ENCODE measurements at places on chromosomes 3 and 15.

DNA sequence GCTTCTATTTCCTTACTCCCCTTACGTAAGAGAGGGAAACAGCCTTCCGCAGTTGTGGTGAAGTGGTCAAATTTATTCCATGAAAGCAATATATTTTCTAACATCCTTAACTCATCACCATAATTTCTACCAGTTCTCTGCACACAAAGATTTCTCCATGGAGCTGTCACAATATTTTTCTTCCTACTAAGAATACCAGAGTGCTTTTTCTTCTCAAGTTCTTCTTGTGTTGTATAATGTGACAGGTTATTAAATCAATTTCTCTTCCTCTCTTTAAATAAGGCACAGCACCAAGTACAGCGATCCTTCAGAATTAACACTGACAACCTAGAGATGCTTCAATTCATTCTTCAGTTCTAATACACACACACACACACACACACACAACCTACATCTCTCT lies 153.0 kb downstream of the CPNE4 start:
- no peak for DNase-seq

DNA sequence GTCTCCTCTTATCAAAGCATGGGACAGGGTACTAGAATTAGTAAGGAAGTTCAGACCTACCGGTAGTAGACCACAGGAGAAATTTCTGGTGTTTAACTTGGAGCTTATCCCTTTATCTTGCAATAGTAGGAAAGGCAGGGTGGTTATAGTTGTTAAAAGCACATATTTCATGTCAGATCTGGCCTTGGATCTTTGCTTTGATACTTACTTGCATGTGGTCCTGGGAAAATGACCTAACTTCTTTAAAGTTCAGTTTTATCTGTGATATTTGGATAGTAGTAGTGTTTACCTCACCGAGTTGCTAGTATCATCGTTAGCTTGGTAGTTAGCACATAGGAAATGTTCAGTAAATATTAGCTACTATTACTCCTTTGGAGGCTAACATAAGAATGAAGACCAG lies 15.4 kb downstream of the EXOG start:
- no peak for DNase-seq

- DNase-seq: no peak
These were observed 184.5 kb downstream of the USP13 start for GRCh38 chr3:179837374-179837773.

DNA sequence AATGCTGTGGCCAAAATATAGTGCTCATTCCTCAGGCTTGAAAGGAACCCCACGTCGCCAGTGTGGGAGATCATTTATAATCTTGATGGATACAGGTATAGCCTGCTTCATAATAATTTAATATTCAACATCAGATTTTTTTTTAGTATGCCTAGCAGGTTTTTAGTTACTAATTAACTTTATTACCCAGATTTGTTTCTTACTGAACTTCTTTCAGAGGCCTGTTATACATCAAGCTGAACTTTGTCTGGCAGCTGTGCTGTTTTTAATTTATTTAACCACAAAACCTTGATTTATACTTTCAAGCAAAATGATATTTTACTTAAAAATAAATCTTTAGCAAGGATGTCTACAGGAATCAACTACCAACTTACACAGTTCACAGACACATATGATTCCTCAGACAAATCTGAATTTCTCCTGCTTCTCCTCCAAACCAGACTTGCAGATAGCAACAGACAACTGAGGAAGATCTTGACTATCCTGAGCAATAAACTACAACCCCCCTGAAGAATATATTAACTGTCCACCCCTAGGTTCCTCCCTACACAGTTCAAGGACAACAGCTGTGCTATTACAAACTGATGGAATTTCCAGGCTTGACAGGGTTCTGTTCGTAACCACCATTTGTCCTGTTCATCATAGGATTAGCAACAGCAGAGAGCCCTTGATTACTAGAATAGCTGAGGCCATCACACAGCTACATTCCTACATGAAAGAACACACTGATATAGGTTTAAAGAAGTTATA lies 610 bp downstream of the MAP4 start:
- DNase-seq: no peak

- DNase-seq: peak; percentile 27
These were observed 1.8 kb downstream of the HES1 start for GRCh38 chr3:194137506-194138474.

DNA sequence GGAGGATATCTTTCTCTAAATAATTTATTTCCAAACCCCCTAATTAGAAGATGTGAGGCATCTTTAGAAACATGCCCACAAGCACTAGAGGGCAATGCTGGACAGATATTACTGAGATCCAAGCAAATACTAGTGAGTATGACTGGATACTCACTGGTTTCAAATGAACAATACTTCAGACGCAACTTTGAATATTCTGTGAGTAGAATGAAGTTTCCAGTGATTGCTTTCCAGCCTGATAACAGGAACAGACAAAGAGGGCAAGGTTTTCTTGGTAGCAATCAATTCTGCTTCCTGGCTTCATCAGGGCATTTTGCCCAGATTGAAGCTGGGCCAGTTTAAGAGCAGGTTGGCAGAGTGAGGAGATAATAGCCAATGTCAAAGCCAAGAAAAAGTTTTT lies 442.6 kb upstream of the PDZRN3 start:
- no peak for DNase-seq

GRCh38 chr3:38636881-38637280 lies 12.6 kb downstream of the SCN5A start:
- no peak for DNase-seq

- no peak for DNase-seq
These were observed 58.0 kb downstream of the ABTB1 start for GRCh38 chr3:127730666-127731295.

GRCh38 chr15:58923696-58924300 lies 9.7 kb downstream of the SLTM start:
- no peak for DNase-seq

DNA sequence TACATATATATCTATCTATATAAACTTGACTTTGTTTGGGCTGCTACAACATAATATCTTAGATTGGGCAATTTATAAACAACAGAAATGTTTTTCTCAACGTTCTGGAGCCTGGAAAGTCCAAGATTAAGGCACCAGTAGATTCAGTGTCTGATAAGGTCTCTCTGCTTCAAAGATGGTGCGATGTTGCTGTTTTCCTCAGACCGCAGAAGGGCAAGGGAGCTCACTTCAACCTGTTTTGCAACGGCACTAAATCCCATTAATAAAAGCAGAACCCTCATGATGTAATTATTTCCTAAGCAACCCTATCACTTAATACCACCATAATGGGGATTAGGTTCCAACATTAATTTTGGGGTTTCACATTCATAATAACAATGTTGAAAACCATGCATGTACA lies 1134.8 kb downstream of the NSUN3 start:
- no peak for DNase-seq

GRCh38 chr15:93428150-93428549 lies 339.1 kb upstream of the RGMA start:
- DNase-seq: no peak

DNA sequence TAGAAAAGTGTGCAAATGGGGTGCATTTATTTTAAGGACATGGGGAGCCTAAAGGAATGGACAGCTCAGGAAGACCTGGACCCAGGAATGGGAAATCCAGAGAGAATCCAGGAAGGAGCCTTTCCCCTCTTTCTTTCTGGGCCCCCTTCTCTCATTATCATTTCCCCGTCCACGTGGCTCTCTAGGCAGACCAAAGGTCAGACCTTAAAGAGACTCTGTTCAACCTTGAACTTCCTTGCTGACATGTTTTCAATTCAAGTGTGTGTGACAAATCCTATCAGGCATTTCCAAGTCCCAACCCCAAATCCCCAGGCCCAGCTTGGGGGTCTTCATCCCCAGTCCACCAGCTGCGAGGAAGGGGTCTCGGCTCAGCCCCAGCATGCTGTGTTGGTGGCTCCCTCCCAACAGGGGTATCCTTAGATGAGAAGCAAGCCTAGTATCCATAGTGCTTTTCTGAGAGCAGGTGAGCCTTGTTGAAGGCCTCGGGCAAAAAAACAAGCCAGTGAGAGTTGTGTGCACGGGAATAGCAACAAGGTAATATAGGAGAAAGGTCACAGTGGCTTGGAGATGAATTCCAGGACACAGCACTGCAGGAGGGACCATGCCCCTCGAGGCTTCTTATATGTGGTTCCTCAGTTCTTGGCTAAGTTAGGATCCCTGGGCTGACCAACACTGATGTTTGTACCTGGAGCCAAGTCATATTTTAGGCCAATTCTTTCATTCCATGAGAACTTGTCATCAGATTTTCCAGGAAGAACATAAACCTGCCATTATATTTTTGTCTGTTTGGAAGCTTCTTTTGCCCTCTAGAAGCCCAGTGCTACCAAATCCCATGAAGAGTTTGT lies 130.0 kb downstream of the ASB7 start:
- DNase-seq: no peak

GRCh38 chr15:85527895-85528294 lies 147.5 kb downstream of the AKAP13 start:
- no peak for DNase-seq

DNA sequence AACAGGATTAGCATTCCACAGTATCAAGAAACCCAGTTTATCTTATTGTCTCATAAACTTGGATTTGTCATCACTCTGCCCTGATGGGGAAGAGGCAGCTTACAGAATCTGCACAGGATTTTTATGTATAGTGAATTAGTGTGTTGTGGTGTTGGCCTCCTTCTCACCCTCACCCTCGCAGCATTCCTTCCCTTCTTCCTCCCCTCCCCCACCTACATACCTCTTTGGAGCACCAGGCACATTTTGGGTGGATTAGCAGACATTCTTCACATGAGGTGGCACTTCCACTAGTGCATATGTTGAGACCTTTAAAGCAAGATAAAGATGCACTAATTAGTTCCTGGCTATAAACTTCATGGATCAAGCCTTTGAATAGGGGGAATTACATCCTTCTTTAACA lies 13.9 kb downstream of the ITGB5 start:
- DNase-seq: no peak

DNA sequence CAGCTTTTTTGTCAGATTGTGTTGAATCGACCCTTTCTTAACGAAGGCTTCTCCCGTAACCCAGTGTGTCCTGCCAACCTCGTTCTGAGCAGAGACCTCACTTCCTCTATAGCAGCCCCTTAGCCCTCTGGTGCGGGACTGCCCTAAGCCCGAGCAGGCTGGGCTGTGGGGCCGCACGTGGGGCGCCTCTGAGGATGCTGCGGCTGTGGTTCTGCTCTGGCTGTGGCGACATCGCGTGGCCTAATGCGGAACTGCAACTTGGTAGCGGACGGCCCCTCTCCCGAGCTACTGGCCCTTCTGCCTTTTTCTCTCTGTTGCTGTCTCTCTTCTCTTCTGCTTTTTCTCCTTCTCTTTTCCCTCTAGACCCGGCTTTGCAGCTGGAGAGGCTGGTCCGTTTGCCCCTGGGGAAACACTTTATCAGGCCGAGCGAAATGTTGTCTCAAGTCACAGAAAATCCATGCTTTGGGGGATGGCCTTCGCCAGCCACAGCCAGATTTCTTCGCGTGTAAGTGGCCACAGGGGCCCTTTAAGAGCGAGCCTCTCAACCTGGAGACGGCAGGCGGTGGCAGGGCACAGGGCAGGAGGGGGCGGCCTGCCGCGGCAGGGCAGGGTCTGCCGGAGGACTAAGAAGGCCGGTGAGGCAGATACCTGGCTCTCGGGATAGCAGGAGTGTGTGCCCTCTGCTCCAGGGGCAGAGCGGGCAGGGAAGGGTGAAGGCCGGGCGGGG lies 19.4 kb upstream of the KIF23 start:
- DNase-seq: peak; percentile 90

GRCh38 chr3:7484636-7485035 lies 623.7 kb downstream of the GRM7 start:
- DNase-seq: no peak

- DNase-seq: no peak
These were observed 110.5 kb downstream of the AKAP13 start for GRCh38 chr15:85490856-85491255.

GRCh38 chr3:152519376-152519775 lies 250.6 kb downstream of the MBNL1 start:
- DNase-seq: no peak

GRCh38 chr15:67125589-67126502 lies 60.4 kb downstream of the SMAD3 start:
- no peak for DNase-seq

DNA sequence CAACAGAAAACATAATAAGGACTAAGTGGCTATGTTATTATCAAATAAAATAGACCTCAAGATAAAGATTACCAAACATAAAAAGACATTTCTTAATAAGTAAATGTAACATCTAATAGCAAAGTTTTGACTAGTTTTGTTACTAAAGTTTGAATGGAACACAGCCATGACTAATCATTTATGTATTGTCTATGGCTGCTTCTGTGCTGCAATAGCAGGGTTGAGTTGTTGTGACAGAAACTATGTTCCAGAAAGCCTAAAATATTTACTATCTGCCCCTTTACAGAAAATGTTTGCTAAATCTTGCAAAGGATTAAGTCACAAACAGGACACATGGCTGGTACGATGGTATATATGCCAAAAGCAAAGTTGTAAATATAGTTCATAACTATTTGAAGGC lies 37.9 kb upstream of the MYH15 start:
- DNase-seq: no peak

- DNase-seq: no peak
These were observed 770 bp upstream of the MEGF11 start for GRCh38 chr15:66254089-66254950.

DNA sequence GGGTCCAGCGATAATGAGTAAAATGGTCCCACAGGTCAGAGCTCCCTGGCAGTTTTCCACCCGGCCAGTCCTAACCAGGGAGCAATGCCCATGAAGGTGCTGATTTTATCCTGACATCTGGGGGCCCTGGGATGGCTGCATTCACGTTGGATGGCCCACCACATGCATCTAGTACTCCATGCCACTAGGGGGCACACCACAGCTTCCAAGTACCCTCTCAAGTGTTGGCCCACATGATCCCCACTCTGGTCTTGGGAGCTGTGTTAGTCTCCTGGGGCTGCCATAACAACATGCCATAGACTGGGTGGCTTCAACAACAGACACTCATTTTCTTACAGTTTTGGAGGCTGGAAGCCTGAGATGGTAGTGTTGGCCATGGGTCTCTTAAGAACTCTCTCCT lies 225.5 kb downstream of the SLCO3A1 start:
- no peak for DNase-seq

GRCh38 chr15:31298707-31299172 lies 27.9 kb upstream of the KLF13 start:
- no peak for DNase-seq

GRCh38 chr3:172246107-172246844 lies 202.0 kb downstream of the GHSR start:
- DNase-seq: no peak

DNA sequence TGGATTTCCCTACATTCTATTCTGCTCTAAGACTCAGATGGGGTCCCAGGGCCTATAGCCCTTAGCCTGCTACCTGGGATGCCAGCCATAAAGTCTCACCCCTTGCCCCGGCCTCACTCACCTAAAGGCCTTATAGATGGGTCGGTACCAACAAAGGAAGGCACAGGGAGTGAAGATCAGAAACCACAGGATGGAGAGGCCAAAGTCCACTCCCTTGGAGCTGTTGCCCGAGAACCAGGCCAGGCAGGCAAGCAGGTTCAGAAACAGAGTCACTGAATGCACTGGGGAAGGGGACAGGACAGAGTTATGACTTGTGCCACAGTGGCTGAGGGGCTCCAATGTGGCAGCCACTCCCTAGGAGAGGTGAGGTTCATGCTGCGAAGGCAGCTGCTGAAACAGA lies 7.4 kb upstream of the ULK3 start:
- DNase-seq: no peak

- DNase-seq: no peak
These were observed 87.3 kb downstream of the TFG start for GRCh38 chr3:100796556-100796955.

GRCh38 chr3:58463181-58463941 lies 28.5 kb upstream of the KCTD6 start:
- peak; percentile 89 for DNase-seq

- no peak for DNase-seq
These were observed 51.5 kb downstream of the MGLL start for GRCh38 chr3:127770671-127771355.

GRCh38 chr3:308597-309321 lies 112.2 kb downstream of the CHL1 start:
- DNase-seq: no peak

Measured in head of caudate nucleus (tissue), 42 donors.